NCI-H2081 treated with DMSO at 0.1 percent for 48 hours (cell line): ENCODE measurements at places on chromosomes 4 and X.

DNA sequence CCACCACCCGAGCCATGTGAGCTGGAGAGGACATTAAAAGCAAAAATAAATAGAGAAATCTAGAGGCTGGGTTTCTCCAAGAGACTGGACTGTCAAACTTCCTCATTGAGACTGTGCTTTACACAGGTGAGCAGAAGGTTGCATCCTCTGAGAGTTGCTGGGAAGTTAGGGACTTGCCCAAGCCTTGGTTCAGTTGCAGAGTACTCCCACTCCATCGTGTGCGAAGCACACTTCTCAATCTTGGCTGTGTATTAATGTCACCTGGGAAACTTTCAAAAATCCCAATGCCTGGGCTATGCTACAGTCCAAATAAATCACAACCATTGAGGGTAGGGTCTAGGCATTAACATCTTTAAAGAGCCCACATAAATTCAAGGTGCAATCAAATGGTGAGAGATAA is 89.2 kb downstream of the ZNF330 start:
- no peak for DNase-seq

DNA sequence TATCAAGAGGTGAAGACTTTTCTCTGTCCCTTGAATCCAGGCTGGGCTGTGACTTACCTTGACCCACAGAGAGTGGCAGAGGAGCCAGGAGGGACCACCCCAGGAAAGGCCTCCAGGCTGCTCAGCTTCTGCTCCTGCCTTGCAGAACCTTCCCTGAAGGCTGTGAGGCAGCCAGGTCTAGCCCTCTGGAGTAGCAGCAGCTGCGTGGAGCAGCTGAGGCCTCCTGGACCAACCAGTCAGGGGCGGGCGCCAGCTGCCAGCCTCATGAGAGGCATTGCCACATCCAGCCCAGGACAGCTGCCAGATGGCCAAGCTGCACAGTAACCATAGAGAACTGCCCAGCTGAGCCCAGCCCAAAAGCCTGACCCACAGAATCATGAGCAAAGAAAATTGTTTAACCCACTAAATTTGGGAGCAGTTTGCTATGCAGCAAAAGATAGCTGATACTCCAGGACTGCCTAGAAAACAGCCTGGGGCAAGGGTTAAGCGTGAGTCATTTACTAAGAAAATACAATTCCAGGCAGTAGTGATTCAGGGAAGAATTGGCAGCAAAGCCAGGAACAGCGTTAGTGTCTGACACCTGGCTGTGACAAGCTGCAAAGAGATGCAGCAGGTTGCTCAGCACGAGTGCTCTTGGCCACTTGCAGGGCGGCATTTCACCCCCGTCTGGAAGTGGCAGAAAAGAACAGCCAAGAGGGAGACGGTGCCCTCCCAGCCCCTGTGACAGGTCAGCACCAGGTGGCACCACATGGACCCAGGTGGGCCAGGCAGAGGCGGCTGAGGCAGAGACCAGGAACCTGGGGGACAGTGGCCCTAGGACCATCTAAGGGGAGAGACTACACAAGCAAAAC is 14.7 kb upstream of the PDE6B start:
- no peak for DNase-seq

- no peak for DNase-seq
These were observed 1.8 kb downstream of the FTHL17 start for GRCh38 chrX:31070057-31070468.

DNA sequence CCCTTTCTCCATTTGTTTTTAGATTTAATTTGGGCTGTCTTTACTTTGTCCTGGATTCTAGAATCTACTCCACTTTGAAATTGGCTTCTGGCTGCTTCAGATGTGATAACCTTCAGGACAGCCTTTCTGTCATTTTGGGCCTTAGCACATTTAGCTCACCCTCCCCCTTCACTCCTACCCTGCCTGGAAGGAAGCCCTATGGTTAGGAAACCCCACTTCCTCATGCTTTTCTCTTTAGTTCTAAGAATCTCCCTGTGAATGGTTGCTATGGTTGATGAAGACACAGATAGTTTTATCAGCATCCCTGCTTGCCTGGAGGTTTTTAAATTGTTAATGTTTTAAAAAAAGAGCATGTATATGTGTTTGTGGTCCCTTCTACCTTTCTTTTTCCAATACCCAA is 100.7 kb upstream of the PTPN13 start:
- no peak for DNase-seq

DNA sequence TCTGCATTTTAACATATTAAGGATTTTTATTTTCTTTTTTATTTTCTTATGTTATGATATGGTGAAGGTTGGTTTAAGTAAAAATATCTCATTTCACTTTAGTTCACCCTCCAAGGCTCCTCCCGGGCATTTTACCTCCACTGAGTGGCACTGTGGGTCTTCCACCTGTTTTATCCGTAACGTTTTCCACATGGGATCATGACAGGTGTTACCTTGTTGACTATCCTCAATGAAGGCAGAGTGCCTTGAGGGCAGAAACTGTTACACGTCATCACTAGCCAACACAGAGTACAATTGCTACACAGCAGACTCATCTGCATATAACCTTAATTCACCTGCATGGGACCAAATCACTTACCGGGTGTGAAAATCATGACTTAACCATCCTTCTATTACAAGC is 105.8 kb downstream of the GEMIN8 start:
- peak; percentile 60 for DNase-seq

DNA sequence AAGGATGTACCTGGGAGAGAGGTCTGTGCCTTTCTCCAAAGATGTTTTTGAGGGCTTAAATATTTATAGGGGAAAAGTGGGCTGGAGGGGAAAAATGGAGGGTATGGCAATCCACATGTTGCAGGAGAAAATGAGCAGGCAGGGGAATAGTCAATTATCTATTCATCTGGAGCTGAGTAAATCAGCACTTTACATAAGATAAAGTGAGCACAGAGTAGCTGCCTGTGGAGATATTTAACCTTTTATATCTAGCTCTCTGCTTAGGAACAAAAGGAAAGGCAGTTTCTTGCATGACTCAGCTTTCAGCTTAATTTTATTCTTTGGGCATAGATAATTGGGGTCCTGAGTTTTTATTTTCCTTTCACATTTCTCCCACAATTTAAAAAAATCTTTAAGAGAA is 93.6 kb upstream of the NPY2R start:
- DNase-seq = peak; percentile 2

- no peak for DNase-seq
These were observed 100.1 kb upstream of the MAP3K15 start for GRCh38 chrX:19615361-19615910.

- DNase-seq = no peak
These were observed 516.0 kb downstream of the CCSER1 start for GRCh38 chr4:90643156-90643555.

GRCh38 chrX:7074148-7074907 is 73.2 kb upstream of the STS start:
- DNase-seq = no peak

- DNase-seq = no peak
These were observed 85.2 kb downstream of the FHDC1 start for GRCh38 chr4:153021276-153021675.

- no peak for DNase-seq
These were observed 210.8 kb upstream of the TEX13C start for GRCh38 chrX:125108921-125109320.

- no peak for DNase-seq
These were observed 98.8 kb downstream of the SOWAHB start for GRCh38 chr4:76799140-76799539.

- DNase-seq = no peak
These were observed 42.3 kb downstream of the TRIM2 start for GRCh38 chr4:153246446-153247115.

DNA sequence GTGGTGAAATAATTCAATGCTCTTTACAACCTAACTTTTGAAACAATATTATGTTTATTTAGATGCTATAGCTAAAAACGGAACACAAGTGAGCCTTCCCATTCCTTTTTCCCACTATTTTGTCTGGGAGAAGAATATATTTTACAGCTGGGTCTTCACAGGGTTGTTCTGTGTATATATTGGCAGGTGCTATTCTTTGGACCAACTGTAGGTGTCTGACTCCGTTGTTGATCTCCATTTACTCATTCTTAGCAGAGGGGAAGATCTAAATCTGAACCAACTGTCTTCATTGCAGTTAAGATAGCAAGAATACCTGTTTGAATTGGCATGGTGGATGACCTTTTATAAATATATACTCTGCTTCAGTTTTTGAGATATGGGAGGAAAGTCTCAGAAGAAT is 257.4 kb downstream of the CFAP299 start:
- DNase-seq = no peak

GRCh38 chrX:17291171-17291900 is 83.7 kb upstream of the NHS start:
- no peak for DNase-seq

DNA sequence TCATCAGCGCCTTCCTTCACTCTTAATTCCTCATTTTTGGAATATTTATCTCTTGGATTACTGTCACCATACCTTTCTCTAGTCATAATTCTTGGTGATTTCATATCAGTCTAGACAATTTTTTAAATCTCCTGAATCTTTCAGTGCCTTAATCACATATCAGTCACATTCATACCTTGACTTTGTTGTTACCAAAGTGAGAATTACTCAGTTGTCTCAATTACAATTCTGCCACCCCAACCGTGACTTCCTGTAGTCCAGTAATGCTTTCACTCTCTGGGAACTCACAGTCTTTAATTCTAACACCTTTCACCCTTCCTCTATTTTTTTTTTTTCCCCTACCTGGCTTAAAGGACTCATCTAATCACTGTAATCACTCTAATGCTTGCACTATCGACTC is 1275.3 kb upstream of the TENM3 start:
- no peak for DNase-seq

GRCh38 chr4:155025762-155026457 is 182.5 kb upstream of the NPY2R start:
- DNase-seq = no peak

- DNase-seq = peak; percentile 25
These were observed 1.5 kb downstream of the BRWD3 start for GRCh38 chrX:80807992-80808735.
